Motor neuron (in vitro differentiated cells): ENCODE measurements at places on chromosomes 13 and 19.

DNA sequence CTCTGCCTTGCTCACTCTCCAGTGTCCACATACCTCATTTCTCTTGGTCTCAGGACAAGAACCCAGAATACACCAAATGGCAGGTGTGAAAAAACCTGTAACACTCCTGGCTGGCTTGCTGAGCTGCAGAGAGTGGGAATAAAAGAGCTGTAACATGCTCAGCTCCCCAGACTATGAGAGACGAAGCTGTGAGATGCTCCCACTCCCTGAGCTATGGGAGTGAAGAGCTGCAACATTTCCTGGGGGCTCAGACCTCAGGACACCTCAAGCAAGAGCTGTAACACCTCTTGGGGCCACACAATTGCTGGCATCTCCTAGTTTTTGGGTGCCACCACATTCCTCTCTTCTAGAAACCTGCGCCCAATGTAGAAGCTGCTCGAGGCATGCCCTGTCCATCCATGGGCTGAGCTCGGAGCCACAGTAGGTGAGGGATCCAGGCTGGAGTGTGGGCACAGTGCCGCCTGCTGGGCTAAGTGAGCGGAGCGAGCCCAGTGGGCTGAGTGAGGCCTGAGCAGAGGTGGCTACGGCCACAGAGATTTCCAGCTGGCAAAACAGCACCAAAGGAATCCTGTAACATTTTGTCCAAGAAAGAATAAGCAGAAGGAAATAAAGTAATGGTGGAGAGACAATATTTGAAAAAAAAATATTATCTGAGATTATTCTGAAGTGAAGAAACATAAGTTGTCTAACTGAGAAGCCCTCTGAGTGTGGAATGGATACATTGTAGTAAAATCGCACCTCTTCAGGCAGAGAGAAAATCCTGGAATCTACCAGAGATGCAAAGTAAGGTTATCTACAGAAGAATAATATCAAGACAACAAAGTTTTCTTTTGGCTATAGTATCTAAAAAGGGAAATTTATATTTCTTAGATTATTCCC, 186.2 kb upstream of the PCDH9 start:
- peak; percentile 45 for ATAC-seq

DNA sequence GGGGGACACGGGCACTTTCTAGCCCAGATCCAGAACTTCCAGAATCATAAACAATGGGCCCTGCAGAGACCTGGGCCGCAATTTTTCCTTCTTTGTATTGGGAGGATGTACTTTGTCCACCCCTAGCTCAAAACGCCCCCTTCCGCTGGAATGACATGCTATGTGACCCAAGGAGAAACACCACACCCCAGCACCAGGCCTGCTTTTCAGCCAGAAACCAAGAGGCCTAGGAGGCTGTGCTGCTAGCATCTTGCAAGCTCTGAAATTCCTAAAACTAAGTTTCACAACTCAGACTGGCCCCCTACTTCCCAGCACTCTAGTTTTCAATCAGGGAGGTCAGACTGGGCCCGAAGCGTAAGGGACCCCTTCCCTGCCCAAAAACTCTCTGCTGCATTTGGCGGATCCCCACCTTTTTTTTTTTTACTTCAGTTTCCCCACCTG, 538 bp downstream of the LSM4 start:
- peak; percentile 20 for ATAC-seq

- no peak for ATAC-seq
These were observed 21.1 kb downstream of the SYDE1 start for GRCh38 chr19:15128162-15128770.

- ATAC-seq = no peak
These were observed 97.4 kb downstream of the ARHGEF7 start for GRCh38 chr13:111212517-111212873.

DNA sequence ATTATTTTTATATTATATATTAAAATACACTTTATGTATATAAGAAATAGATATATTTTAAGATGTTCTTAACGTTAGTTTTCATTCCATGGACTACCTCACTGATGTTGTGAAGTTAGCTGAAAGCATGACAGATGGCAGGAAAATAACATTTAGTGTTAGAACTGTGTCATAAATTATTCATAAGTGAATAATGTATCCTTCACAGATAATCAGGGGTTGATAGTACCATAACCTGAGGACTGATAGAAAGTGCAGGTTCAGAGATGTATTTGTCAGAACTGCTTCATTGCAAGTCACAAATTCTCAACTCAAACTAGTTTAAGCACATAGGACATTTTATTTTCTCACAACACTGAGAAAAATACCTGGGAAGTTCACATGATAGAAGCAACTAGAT, 14.6 kb upstream of the DIAPH3 start:
- no peak for ATAC-seq

GRCh38 chr13:108326309-108326708, 56.8 kb downstream of the TNFSF13B start:
- ATAC-seq = no peak

- no peak for ATAC-seq
These were observed 67.3 kb downstream of the ATP11A start for GRCh38 chr13:112756967-112757758.

- ATAC-seq = no peak
These were observed 6.4 kb downstream of the MYO9B start for GRCh38 chr19:17081672-17082630.

GRCh38 chr13:46908501-46908900, 11.6 kb upstream of the HTR2A start:
- ATAC-seq = no peak

DNA sequence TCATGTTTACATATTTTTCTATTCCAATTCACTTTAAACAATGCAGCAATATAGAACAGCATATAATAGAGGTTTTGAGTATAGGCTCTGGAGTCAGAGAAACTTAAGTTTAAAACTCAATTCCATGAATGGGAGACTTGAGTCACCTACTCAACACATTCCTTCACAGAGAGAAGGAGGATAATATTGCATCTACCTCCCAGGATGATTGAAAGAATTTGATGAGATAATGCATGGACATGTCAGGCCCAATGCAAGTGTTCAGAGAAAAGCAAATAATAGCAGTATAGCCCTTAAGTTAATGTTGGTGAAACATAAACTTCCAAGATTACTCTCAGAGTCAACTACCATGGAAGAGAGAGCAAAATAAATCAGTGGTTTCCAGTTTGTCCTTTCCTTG, 170.2 kb downstream of the DCLK1 start:
- ATAC-seq = no peak

- no peak for ATAC-seq
These were observed 24.6 kb downstream of the TPT1 start for GRCh38 chr13:45316338-45316737.

- no peak for ATAC-seq
These were observed 8.1 kb upstream of the BCL3 start for GRCh38 chr19:44740351-44740824.

DNA sequence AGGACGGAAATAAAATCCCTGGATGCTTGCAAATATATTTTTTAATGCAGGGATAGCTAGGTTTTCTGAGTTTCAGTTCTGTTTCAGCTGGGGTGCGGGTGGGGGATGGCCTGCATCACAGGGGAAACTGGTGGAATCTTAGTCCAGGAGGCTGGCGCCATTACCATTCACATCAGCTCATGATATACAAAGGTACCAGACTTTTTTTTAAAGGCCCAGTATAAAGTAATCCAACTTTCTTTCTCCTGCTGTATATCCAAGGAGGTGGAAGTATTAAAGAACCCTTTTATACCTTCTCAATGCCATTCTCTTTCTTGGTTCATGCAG, 343.8 kb downstream of the KCNRG start:
- no peak for ATAC-seq

DNA sequence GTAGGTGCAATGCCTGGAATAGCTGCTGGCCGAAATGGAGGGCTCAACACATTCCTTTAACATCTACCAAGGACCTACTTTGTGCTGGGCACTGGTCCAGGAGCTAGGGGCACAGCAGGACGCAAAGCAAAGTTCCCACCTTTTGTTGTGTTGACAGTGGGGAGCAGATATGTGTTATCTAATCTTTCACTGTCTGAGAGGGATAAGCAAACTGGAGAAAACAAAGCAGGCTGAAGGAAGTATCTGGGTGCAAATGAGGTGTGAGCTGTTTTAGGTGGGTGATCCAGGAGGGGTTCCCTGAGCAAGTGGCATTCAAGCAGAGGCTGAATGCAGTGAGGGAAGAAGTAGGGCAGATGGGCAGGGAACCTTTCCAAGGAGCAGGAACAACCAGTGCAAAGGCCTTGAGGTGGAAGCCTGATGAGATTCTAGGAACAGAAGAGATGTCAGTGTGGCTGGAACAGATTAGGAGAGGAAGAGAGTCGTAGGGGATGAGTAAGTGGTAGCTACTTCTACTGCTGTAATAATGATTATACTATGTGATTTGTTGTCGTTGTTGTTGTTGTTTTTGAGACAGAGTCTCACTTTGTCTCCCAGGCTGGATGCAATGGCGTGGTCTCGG, 2.2 kb upstream of the PLAUR start:
- no peak for ATAC-seq

GRCh38 chr13:98906746-98907502, 70.9 kb downstream of the DOCK9 start:
- no peak for ATAC-seq
